Aorta (tissue), 5 donors: ENCODE measurements at places on chromosomes 13 and 19. TPM values are rescaled to one million over a fixed set of nuclear protein-coding genes. Genes with fewer than 3 reads are reported as not detected.

- DNase-seq = peak; percentile 75
Measured at GRCh38 chr19:43774103-43774939, 6.5 kb downstream of the KCNN4 start.

DNA sequence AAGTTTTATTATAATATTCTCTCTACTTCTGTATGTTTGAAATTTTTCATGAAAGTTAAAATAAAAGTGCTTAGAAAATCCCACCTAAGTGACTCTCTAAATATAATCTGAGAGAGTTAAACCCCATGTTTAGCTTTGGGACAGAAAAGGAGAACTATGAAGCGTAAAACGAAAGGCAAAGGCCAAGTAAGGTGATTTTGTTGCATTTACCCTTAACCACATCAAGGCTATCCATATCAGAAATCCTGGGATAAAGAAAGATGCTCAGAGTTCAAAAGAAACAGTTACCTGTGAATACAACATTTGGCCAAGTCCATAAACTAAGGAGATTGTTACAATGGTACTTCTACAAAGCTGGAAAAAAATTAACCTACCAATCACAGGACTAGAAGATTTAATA is 31.3 kb downstream of the UBL3 start:
- no peak for DNase-seq

DNA sequence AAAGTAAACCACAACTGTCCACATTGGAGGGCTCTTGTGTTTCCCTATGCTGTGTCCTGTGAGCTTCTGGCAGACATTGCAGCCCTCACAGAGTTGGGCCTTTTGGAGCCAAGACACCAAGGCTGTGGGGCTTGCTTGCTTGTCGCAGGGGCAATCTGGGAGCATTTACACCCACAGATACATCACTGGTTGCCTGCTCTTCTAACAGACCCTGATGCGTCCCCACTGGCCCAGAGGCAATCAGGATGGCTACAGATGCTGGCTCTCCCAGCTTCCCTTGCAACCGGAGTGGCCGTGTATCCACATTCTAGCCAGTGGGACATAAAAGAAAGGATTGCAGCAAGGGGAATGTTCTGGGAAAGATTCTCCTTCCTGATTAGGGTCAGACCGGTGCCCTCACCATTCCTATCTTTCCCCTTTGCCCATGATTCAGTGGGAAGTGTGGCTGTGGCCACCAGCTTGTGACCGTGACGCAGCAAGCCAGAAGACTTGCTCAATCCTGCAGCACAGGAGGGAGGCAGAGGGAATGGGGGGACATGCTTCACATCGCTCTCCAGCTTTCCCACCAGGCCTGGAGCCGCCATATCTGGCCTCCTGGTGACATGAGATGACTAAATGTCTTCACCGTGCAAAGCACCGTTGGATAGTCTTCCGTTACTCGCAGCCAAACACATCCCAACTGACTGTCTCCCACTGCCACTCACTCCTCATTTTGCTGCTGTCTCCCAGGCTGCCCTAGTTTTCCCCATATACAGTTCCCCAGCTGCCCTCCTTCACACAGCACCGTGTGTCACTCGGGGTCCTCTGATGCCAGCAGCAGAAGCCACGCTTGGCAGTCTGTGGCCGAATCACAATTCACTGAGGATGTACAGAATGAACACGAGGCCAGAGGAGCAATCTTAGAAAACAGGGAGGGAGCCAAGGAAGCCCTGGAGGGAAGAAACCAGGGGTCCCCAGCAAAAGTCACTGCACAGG is 151.0 kb downstream of the DPF1 start:
- DNase-seq = no peak

- DNase-seq = no peak
Measured at GRCh38 chr19:23481043-23481442, 85.8 kb upstream of the ZNF91 start.

DNA sequence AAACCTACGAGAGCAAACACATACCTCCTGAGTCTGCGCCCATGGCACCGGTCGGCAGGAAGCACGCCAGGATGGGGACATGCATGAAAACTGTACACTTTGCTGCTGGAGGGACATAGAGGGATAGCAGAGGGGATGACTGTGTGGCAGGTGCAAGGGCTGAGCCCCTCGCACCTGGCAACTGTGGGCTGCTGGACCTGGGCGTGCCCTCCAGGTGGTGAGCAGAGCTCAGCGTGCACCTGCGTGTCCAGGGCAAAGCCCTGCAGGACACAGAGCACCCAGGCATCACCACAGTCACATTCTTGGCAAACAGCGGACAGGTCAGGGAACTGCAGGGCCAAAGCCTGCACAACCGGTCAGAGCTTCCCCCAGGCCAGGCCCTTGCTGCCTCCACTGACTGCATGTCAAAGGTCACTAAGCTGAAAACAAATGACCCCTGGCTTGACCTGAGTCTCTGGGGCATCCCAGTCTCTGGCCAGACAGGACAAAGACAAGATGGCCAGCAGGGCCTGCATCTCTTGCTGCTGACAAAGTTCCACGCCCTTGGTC is 9.0 kb upstream of the ISYNA1 start:
- DNase-seq = no peak

GRCh38 chr13:32413284-32413683 is 14.6 kb downstream of the N4BP2L1 start:
- DNase-seq = no peak

GRCh38 chr19:21699197-21699596 is 68.2 kb downstream of the ZNF100 start:
- no peak for DNase-seq

DNA sequence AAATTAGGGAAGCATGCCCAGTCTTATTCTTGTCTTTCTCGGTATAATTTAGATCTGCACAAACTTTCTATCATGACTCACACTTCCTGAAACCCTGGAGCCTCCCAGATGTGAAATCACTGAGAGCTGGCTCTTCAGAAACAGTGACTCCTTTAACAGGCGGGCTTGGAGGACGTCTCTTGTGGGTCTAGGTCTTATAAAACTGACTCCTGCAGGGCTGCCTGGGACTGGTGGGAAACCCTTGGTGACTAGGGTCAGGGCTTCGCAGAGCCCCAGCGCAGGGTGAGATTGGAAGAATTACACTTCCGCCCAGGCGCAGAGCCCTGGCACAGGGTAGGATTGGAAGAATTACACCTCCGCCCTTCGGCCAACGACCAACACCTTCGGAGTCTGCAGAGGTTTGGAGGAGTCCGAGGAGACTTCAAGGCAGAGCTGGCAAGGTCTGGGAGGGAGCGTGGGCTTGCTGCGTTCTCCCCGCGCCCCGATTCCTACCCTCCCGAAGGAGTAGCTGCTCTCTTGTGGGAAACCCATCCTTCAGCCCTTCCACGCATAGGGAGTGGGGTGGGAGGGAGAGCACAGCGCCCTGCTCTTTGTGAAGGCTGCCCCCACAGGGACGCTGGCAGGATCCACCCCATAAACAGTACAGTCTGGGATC is 43.4 kb upstream of the MAP3K10 start:
- DNase-seq = peak; percentile 54

Gene TEKTIP1
- total RNA-seq = 2.4 TPM

- no peak for DNase-seq
Measured at GRCh38 chr13:112450118-112450903, 74.2 kb downstream of the SPACA7 start.

DNA sequence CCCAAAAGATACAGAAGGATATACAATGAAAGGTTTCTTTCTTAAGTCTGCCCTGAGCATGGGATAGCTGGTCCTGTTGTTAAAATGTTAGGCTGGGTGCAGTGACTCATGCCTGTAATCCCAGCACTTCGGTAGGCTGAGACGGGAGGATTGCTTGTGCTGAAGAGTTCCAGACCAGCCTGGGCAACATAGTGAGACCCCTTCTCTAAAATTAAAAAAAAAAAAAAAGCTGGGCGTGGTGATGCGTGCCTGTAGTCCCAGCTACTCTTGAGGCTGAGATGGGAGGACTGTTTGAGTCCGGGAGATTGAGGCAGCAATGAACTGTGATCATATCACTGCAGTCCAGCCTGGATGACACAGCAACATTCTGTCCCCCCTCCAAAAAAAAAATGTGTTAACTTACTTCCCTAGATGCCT is 52.5 kb upstream of the SHKBP1 start:
- no peak for DNase-seq

Gene CLC
- total RNA-seq = not detected

DNA sequence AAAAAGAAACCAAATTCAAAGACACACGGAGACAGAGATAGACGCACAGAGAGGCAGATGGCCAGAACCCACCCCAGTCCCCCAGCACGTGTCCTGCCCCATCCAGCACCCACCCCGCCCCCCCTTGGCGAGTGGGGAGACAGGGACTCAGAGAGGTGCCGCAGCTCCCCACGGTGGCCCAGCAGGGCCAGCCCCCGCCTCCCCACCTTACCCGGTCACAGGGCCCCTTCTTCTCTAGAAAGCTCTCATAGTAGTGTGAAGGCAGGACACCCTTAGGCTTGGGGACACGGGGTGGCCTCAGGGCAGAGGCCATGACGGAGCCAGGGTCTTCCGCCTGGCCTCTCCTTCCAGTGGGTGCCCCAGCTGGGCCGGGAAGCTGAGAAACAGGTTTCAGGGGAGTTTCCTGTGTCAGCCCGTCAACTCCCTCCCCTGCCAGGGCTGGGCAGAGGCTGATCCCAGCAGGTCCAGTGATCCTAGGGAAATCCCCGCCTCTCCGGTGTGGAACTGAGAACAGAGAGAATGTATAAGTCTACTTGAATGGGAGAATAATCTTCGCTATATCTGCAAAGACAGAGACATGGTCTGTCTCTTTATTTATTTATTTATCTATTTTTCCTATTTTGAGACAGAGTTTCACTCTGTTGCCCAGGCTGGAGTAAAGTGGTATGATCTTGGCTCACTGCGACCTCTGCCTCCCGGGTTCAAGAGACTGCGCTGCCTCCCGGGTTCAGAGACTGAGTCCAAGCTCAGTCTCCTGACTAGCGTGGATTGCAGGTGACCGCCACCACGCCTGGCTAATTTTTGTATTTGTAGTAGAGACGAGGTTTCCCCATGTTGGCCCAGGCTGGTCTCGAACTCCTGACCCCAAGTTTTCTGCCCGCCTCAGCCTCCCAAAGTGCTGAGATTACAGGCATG is at the start of gene STAP2:
Gene STAP2 (minus strand): TSS at position 387 of the 915 bp plus-strand sequence. CDS start 74 bp downstream, at position 313.
- DNase-seq = no peak

DNA sequence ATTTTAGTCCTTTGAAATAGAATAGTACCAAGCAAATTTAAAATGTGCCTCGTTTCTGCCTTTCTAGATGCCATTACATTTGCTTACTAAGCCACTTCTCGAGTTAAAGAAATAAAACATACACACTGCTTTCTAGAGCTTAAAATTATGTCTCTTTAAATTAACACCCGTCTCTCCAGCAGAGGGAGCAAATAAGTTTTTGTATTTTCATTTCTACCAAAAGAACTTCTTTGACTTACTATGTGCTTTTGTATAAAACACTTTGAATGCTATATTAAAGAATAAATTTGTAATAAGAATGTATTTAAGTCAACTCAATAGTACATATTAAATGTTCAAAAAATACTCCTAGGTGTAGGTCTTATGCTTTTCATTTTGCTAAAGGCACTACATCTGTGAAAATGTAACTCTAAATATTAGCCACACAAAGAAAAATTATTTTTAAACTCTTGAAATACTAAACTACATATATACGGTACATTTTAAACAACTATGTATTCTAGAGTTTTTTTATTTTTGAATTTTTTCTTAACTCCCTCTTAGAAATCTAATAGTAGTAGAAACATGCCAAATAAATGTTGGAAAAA is 269.3 kb upstream of the MIR17HG start:
- DNase-seq = no peak

- DNase-seq = no peak
Measured at GRCh38 chr13:82827724-82828123, 1054.5 kb downstream of the SLITRK1 start.

- no peak for DNase-seq
Measured at GRCh38 chr13:103794526-103794925, 728.3 kb upstream of the SLC10A2 start.

DNA sequence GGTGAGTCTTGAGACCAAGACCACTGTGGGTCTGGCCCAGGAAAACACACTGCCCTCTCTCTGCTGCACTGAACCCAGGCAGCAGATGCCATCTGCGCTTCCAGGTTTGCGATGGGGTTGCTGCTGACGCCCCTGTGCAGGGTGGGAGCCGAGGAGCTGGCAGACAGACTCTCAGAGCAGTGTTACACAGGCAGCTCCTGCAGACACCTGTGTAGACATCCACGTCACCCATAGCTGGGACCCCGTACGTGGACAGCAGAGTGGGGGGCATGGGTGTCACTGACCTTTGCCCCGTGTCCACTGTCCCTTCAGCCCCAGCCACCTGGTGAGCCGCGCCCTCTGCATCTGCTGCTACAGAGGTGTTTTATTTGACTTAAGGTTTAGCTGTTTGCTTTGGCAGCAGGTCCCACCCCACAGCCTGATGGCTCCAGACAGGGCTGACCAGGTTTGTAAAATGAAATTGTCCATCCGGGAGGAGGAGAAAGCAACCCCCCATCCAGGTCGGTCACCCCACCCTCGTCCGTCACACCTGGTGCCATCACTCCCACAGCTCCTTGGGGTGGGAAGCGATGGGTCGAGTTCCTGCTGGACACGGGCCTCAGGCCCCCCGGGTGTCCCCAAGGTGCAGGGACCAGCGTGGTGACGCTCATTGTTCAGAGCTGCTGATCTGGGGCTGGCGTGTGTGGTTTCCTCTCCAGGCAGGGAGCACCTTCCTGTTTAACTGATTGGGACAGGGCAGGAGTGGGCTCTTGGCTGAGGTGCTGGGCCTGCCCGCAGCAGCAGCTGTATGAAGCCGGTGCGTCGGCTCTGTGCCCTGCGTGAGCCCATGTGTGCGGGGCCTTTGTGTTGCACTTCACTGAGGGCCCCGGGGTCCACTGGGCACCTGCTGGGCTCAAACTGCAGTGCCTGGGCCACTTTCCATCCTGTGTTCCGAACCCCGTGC is 28.4 kb downstream of the MCF2L start:
- no peak for DNase-seq

GRCh38 chr13:85771856-85772255 is 27.4 kb downstream of the SLITRK6 start:
- no peak for DNase-seq

- no peak for DNase-seq
Measured at GRCh38 chr13:44266305-44266704, 107.3 kb upstream of the SERP2 start.

DNA sequence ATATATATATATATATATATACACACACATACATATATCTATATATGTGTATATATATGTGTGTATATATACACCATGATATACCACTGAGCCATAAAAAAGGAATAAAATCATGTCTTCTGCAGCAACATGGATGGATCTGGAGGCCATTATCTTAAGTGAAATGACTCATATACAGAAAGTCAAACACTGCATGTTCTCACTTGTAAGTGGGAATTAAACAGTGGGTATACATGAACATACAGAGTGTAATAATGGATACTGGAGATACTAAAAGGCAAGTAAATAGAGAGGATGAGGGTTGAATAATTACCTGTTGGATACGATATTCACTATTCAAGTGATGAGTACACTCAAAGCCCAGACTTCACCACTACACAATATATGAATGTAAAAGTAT is 332.6 kb downstream of the SLITRK1 start:
- DNase-seq = no peak
